Hepatocyte (in vitro differentiated cells): ENCODE measurements at places on chromosomes 16 and 17. TPM values are rescaled to one million over a fixed set of nuclear protein-coding genes. Genes with fewer than 3 reads are reported as not detected.

- DNase-seq = peak; percentile 84
These were observed 11.2 kb downstream of the MRPL27 start for GRCh38 chr17:50361561-50362480.

GRCh38 chr17:57487573-57487972 is 231.2 kb downstream of the MSI2 start:
- DNase-seq = no peak

- DNase-seq = no peak
These were observed 11.0 kb upstream of the KATNB1 start for GRCh38 chr16:57724531-57724930.

- no peak for DNase-seq
These were observed 1.7 kb downstream of the RNF151 start for GRCh38 chr16:1968146-1968953.

GRCh38 chr16:31373235-31373634 is 18.3 kb downstream of the ITGAX start:
- DNase-seq = no peak

DNA sequence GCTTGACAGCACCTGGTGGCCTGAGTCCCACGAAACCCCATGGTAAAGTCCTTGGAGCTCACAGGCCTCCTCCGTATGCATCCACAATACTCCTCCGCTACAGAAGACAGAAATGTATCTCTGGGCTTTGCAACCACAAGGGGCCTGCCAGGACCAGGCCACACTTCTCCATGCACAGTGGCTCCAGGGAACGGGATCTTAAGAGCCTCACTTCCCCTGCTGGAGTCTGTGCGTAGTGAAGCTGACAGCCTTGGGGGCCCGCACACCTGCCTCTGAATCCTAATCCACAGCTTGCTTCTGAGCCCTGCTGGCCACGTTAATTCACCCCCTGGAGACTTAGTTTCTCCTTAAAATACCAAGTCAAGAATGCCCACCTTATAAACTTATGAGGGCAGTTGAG is 125.7 kb downstream of the COPRS start:
- DNase-seq = no peak

- no peak for DNase-seq
These were observed 23.6 kb upstream of the MRPS23 start for GRCh38 chr17:57873261-57874057.

DNA sequence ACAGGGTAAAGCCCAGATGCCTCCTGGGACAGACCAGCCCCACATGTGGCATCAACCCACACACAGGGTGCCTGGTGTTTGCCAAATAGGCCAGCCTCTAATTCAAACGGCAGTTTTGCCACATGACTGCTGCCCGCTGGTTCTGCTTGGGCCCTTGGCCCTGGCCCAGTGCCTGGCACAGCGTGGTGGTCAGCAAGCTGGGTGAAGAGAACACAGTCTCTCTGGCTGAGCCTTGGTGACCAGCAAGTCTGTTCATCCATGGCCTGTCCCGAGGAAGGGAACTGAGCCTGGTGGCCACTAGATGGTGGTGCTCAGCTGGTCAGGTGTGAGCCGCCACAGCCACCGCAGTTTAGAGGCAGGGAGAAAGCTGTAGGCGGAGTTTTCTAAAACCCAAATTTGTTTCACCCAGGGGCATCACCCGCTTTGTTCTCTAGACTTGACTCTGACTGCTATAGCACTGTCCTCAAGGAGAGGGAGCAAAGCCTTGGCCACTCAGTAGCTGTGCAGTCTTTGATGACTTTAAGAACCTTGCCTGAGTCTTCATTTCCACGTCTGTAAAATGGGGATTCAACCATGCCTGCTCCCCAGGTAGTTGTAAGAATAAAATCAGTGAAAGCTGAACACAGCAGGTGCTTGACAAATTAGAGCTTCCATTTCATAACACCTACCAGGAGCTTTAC is 4.7 kb upstream of the GFAP start:
- peak; percentile 89 for DNase-seq

DNA sequence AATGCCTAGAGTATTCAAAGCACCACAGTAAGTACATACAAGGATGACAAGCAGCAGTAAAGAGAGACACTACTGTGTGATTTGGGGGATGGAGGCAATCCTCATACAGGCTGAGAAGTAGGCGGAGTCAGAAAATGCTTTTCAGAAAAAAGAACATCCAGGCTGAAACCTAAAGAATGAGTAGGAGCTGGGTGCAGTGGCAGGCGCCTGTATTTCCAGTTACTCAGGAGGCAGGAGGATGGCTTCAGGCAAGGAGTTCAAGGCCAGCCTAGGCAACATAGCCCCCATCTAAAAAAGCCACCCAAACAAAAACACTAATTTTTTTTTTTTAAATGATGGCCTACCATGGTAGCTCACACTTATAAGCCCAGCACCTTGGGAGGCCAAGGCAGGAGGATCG is 10.3 kb downstream of the KANSL1 start:
- DNase-seq = peak; percentile 33

DNA sequence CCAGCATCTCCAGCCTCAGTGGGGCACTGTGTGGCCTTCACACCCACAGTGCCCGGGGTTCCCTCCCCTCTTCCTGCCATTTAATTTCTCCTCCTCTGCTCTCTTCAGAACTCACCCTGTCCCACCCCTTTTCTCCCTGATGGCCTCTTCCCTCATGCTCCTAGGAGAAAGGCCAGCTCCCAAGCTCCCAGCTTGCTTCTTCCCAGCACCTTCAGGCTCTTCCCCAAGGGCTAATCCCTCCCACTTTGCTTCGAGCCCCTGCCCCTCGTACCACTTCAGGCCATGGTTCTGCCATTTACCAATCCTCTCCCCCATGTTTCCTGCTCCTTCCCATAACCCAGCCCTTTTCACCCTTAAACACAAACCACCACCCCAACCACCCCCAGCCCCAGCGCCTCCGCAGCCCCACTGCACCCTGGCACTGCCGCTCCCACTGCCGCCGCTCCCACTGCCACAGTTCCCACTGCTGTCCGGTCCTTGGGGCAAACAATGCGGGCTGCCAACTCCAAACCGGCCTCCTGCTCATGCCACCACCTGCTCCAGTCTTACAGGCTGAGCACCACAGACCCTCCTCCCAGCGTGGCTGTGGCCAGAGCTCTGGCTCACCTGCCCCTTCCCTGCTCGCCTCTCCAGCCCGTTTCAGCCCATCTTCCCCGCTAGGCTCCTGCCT is 28.6 kb downstream of the ADAM11 start:
- DNase-seq = no peak

- no peak for DNase-seq
These were observed 310.4 kb downstream of the XYLT1 start for GRCh38 chr16:17160285-17160853.

- DNase-seq = peak; percentile 75
These were observed 27.0 kb upstream of the NTN1 start for GRCh38 chr17:8994319-8994718.

DNA sequence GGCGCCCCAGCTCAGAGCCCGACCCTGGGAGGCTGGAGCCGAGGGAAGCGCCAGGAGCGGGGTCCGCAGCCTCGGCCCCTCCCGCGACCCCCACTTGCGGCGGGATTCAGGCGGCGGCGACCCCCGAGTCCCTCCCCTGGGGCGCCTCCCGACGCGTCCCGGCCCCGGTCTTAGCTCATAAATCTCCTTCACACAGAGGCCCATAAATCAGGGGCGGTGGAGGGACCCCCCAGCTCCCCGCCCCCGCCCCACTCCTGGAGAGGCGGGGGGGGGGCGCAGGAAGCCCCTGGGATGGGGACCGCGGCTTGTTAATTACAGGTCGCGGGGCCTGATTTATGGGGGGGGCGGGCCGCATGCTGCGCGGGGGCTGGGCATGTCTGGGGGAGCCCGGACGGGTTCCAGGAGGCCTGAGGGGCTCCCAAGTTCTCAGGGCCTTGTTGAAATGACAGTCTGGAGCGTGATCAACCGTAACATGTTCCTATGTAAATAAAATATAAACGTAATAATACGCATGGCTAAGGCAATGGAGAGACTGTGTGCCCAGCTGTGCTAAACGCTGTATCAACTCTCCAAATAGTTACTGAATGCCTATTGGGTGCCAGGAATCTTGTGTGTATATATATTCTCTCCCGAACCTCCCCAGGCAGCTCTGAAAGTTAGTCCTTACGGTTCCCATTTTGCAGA is 10.0 kb upstream of the BHLHA9 start:
- no peak for DNase-seq

GRCh38 chr16:1895068-1895467 is 23.1 kb upstream of the MEIOB start:
- no peak for DNase-seq

DNA sequence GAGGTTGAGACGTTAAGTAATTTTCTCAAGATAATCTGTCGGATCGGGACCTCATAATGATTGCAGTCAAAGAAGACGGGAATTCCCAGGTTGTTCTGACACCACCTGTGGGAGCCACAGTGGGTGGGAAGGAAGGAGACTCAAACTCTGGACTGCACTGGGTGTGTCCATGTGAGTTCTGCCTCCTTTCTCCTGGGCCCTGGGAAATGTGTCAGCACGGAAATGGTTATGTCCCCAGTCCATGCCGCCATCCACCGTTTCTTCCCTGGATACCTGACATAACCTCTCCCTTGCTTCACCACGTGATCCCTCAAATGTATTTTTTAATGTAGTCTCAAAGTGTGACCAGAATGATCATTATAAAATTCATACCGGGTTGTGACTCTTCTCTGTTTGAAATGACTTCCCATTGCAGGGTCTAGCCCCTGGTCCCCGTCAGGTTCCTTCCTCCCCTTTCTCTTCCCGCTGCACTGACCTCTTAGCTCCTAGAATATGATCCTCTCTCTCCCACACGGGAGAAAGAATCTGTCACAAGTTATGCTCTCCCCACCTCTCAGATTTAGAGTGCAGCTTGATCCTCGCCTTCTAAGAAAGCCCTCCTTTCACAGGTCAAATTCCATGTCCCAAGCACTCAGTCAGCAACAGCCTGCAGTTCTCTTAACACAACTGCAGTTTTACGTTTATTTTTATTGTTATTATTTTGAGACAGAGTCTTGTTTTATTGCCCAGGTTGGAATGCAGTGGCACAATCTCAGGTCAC is 820.0 kb upstream of the EEF2KMT start:
- DNase-seq = no peak

DNA sequence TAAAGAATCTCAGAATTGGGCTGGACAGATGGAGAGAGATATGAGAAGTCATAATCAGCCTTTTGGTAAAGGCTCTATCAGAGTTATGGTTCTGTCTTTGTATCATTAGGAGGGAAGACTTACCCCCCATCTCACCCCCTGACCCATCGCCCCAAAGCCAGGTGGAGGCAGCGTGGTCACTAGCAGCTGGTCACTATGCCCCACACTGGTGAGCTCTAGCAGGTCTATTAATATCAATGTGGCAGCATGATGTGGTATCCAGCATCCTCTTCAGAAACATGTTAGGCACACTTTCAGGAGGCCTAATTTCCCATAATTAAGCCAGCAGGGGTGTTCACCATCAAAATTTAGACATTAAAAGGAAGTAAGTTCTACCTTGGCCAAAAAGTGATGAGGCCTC is 183.8 kb upstream of the COX10 start:
- DNase-seq = no peak

DNA sequence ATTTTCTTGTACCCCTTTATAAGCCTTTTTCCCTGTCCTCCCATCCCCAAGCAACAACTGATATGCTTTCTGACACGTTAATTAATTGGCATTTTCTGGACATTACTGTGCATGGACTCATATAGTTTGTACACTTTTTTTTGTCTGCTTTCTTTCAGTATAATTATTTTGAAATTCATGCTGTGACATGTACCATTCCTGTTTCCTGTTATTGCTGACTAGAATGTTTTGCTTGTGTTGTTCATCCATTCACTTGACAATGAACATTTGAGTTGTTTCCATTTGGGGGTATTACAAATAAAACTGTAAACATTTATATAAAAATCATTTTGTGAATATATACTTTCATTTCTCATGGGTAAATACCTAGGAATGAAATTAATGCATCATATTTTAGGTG is 50.6 kb downstream of the RBBP6 start:
- DNase-seq = no peak

DNA sequence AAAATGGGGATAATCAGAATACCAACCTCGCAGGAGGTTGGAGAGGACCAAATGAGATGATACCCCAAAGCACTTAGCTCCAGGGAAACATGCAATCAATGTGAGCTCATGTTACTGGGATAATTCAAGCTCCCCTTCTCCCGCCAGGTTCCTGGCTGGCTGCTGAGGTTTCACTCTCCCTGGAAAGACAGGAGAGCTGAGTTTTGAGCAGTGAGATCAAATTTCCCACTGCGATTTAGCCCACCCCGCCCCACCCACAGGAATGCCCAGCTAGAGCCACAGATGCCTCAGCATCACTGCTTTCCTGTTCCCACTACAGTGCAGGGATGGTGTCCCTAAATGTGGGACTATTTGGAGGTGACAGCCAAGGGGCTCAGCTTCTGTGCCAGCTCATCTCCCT is 56.7 kb downstream of the ZNF423 start:
- DNase-seq = no peak

GRCh38 chr16:49940464-49941224 is 84.4 kb upstream of the CNEP1R1 start:
- DNase-seq = no peak

DNA sequence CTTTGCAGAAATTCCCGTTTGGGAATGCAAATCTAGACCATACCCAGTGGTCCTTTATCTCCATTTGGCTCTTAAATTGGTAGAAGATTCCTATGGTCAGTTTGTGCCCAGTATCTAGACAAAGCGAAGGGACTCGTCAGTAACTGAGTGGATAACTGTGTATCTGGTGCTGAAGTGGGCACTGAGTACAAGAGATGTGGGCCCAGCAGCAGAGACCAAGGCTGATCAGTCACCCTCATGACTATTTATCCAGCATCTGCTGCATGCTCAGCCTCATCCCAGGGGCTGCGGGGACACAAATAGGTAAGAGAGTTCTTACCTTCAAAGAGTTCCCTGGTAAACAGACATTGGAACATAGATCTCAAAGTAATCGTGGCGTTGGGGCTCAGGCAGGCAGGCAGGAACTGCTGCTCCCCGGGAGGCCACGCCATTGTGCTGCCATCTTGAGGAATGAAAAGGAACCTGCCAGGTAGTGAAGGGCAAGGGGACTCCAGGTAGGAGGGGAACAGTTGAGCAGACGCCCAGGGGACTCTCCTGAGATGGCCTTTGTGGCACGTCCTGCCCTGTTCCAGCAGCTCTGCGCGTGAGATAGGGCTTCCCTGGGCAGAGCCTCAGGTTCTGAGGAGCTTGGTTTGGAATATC is 10.3 kb downstream of the NT5M start:
- DNase-seq = peak; percentile 77

ST6GALNAC2 gene
- total RNA-seq = 1.4 and 2.3 TPM in 2 replicates

BCAR1 gene
- total RNA-seq = 73.2 and 77.3 TPM in 2 replicates

MT1M gene
- total RNA-seq = 0.60 TPM in 1 of 2 replicates, not detected in the other

APOBR gene
- 0.04 and 0.13 TPM in 2 replicates for total RNA-seq

KRTAP4-4 gene
- total RNA-seq = not detected in 2 replicates
